ENCODE measurements at places on chromosomes 13 and 19.
A peak's percentile ranks its signal among the peaks of the same experiment; 100 is the strongest.

DNA sequence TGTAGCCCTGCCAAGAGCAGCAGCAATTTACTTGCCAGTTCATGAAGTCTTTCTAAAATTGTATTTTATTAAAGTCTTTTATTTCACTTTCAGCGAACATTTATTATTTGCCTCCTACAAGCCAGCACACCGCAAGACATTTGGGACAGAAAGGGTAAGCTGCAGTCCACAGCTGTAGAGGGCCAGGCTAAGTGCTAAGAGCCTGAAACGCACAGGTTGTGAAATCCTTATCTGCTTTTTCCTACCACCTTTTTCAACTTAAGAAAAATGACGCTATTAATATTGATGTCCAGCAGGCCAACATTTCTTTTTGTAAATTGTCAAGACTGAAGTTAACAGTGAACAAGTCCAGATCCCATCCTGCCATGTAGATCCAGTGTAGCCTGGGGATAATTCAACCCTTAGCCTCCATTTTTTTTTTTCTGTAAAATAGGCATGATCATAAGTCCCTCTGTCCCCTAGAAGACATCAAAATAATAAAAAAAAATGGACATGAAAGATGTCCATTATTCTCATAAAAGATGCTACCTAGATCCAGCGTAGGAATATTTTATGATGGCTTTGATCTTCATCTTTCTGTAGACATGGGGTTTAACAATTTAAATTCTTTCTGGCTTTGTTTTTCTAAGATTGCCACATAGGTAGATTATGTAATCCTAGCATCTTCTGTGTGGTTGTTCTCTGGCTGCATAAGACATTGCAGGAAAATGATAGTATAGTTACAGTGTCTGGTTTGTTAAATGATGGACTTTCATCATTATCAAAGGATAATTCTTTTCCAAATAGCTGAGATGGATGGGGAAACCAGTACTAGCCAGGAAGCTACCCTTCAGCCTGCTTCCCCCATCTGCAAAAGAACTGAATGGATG lies 128.4 kb downstream of the SHISA2 start:
- no peak for DNase-seq

GRCh38 chr13:46202188-46202795 lies 9.4 kb upstream of the LRRC63 start:
- no peak for DNase-seq

DNA sequence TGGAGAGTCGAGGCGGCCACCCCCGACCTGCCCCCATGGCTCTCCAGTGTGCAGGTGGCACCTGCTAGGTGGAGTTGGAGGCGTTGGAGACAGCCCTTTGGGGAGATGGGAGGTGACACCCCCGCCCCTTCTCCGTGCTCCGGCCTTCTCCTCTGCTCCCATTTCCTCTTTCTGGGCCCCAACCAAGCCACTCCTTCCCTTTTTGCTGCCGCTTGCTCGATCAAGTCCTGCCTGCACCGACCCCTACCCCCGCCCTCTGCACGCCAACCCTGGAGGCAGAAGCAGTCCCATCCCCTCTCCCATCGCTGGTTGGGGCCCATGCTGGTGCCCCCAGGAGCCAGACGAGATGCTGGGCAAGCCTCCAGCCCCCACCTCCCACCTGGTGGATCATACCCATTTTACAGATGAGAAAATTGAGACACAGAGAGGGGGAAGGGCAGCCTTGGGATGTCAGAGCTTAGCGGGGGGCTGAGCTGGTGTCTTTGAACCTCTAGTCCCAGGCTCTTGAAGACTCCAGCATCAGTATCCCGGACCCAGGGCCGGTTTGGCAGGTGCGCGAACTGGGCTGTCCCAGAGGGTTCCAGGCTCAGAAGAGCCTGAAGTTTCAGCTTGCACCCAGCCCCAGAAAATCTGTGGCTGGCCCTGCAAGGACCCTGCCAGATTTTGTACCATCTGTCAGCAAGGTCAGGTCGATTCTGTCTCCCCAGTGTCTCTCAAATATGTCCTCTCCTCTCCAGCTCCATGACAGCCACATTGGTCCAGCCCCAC lies 10.3 kb downstream of the GNA15 start:
- DNase-seq = no peak

GRCh38 chr13:39787086-39787487 lies 131.6 kb downstream of the COG6 start:
- no peak for DNase-seq

- DNase-seq = no peak
Measured at GRCh38 chr19:3995607-3996006, 10.3 kb upstream of the EEF2 start.

DNA sequence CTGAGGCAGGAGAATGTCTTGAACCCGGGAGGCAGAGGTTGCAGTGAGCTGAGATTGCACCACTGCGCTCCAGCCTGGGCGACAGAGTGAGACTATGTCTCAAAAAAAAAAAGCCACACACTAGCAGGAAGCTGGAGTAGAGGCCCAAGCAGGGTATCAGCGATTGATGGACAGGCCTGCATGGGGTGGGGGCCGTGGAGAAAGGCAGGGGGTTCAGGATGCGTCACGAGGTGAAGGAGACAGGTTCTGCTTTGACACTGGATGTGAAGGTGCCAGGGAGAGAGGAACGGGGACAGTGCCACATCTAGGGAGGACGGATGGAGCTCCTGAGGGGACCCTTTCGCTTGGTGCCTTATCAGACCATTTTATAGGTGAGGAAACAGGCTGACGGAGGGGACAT lies 7.1 kb downstream of the COLGALT1 start:
- no peak for DNase-seq

DNA sequence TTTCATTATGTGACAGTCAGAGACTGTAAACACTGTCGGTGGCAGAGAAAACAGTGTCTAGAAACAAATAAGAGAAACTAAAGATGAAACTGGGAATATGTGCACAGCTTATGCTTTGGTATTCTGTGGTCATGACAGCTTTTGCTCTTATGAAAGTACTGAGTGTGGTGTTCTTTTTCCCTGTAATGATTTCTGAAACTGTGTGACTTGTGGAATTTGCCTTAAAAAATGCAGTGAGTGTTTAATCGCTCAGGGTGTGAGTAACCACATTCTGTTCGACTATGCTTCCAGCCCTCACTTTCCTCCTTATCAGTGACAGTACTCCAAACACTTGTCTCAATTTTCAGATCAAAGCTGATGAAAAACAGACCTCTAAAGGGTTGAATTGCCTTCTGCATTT lies 66.9 kb upstream of the DIAPH3 start:
- DNase-seq = no peak

DNA sequence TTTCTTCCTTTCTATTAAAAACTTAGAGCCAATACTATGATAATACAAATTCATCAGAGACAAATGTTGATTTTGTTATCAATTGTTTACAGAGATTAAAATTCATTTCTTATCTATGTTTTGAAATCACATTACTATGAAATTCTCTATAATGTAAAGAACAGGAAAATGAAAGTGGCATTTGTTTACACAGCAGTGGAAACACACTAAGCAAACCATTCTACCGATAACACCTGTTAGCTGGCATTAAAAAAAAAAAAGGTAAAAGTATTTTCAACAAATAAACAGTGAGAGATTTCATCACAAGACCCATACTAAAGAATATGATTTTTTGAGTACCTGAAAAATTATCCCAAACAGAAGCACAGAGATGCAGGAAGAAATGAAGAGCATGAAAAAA lies 4.8 kb upstream of the CCDC70 start:
- no peak for DNase-seq

- no peak for DNase-seq
Measured at GRCh38 chr19:30388819-30389218, 16.6 kb downstream of the ZNF536 start.

DNA sequence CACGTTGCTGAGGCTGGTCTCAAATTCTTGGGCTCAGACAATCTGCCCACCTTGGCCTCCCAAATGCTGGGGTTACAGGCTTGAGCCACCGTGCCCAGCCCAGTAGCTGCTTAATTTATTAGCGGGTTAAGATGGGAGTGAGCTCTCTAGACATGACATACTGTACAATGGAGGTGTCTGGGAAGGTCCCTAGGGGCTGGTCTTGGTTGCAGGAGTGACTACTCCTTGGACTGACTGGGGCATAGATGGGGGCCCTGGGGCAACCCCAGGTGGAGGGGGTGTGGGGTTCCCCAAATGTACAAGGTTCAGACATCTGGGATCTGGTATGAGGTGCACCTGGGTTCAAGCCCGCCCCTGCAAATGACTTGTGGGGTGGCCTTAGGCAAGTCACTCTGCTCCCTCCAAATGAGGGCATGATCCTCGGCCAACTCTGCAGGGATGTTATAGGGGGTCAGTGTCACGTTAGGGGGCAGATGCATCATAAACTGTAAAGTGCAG lies 12.8 kb downstream of the CIB3 start:
- no peak for DNase-seq

- no peak for DNase-seq
Measured at GRCh38 chr13:20193907-20194631, 1.3 kb upstream of the GJB2 start.

GRCh38 chr13:59391696-59392095 lies 772.0 kb downstream of the DIAPH3 start:
- DNase-seq = peak; percentile 37

DNA sequence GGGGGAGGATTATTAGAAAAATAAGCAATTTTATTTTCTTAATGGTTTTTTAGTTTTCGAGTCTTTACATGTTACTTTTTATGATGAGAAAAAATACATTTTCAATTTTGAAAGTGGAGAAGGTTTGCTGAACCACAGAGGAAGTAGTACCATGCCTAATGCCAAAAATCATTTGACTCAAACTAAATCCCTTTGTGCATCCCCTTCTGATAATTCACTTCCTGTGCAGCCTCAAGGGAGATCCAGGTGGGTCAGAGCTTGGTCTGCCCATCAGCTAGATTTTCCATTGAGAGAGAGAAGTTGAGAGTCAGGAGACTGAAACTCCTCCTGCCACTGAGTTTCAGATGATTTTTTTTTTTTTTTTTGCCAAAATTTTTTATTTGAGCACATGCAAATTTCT lies 571.7 kb downstream of the LIG4 start:
- DNase-seq = no peak

DNA sequence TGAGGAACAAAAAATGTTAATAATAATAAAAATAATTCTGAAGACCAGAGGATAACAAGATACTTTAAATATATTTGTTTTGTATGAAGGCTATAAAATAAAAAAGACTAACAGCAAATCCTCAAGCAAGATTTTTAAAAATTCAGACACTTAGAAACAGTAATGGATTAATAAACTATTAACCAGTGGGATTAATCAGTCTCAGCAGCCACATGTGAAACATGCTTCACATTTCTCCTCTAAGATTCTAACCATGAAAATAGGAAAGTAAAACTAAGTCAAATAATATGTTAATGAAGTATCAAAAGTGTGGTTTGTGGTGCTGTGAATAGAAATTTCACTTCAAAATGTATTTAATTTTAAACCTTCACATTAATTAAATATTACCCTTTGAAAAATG lies 57.4 kb downstream of the KCNRG start:
- no peak for DNase-seq

DNA sequence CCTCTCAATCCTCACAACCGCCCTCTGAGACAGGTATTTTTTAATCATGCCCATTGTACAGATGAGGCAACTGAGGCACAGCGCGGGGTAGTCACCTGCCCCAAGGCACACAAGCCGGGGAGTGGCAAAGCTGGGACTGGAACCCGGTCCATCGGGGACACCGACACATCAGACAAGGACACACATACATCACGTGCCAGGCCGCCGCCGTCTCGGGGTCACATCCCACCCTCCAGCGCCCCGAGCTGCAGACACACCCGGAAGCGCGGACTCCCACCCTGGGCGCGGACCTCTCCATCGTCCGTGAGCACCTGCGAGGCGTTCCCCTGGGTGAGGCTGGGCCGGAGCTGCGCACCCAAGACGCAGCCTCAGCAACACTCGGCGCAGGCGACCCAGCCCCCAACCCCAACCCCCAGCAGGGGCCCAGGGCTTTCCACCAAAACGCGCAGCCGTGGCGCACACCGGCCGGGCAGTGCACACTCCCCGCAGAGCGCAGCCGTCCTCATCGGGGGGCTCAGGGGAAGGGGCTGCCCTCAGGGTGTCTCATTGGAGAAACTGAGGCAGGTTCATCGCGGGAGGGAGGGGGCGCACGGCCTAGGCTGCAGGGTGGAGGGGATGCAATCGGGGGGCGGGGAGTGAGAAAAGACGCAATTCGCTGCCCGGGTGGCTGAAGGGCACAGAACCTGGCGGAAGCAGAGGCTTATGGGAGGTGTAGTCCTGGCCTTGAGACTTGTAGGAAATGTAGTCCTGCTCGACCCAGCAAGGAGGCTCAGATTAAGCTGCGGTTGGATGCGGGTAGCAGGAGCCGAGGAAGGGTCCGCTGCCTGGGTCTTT lies 1.9 kb upstream of the LMTK3 start:
- DNase-seq = peak; percentile 90

GRCh38 chr13:84648069-84648640 lies 765.9 kb upstream of the SLITRK1 start:
- DNase-seq = no peak

DNA sequence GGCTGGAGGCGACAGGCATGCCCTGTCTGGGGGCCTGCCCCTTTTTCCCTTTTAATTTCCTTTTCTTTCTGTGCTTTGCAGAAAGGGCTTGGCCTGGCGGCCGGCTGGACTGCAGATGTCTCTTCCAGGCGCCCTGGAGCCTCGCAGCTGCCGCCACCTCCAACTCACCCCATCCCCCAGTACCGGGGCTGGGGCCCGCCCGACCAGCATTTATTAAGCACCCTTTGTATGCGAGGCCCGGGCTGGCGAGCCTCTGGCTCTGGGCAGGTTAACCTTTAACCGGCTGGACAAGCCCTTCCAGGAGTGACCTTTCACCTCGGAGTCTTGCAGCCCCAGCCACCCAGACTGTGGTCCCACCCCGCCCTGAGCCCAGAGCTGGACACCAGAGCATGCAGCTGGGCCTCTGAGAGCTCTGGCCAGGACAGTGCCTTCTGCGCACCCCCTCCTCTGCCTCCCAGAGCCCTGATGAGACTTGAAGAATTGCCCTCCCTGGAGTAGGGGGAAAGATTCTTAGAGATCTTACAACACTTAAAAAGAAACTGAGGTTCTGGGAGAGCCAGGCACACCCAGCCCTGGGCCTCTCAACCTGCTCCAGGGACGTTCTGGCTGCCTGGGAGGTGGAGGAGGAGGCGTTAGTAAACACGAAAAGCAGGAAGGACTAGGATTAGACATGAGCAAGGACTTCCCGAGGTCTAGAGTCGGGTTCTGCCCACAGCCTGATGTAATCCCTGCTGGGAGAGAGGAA lies 1.1 kb upstream of the NR2F6 start:
- no peak for DNase-seq

DNA sequence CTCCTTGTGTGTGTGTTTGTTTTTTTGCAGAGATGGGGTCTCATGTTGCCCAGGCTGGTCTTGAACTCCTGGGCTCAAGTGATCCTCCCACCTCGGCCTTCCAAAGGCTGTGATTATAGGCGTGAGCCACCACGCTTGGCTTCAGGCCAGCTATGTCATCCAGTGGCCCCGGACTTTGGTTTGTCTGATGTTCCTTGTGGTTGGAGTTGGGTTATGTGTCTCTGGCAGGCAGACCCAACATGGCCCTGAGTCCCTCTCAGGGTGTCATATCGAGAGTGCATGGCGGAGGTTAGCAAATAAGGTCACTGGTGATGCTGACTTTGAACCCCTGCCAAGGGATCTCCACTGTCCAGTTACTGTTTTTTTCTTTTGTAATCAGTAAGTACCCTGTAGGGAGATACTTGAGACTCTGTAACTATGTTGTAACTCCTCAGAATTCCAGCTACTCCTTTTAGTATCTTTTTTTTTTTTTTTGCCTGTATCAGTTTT lies 37.3 kb downstream of the SMARCA4 start:
- no peak for DNase-seq

GRCh38 chr13:38624822-38625221 lies 62.1 kb upstream of the FREM2 start:
- no peak for DNase-seq

Data from putamen (tissue), 1 donor.